ENCODE measurements at places on chromosomes 4 and X. TPM values are rescaled to one million over a fixed set of nuclear protein-coding genes. Genes with fewer than 3 reads are reported as not detected.

GCNA gene
- total RNA-seq: 1.9 TPM

GPAT3 gene
- 9.3 TPM for total RNA-seq

IL2RG gene
- total RNA-seq: 0.16 TPM

SOWAHB gene
- total RNA-seq: not detected

MND1 gene
- 6.5 TPM for total RNA-seq

PHF8 gene
- 32.9 TPM for total RNA-seq

CRLF2 gene
- 0.13 TPM for total RNA-seq

TCEAL5 gene
- not detected for total RNA-seq

PGAM4 gene
- total RNA-seq: not detected

BGN gene
- 4.4 TPM for total RNA-seq

PPEF2 gene
- total RNA-seq: not detected

RPL9 gene
- 734 TPM for total RNA-seq

OTC gene
- 0.69 TPM for total RNA-seq

RIPPLY1 gene
- total RNA-seq: not detected

FGF16 gene
- total RNA-seq: 2.8 TPM

HPGD gene
- total RNA-seq: not detected

MAB21L2 gene
- total RNA-seq: not detected

CD40LG gene
- total RNA-seq: not detected

TBC1D8B gene
- 2.4 TPM for total RNA-seq

ZFYVE28 gene
- total RNA-seq: 8.7 TPM

ZNF630 gene
- total RNA-seq: 0.65 TPM

PARM1 gene
- total RNA-seq: under 0.01 TPM

LANCL3 gene
- total RNA-seq: 0.16 TPM

ABCG2 gene
- total RNA-seq: 2.6 TPM

SMIM10L2A gene
- total RNA-seq: 0.50 TPM

MXD4 gene
- total RNA-seq: 79.3 TPM

RRH gene
- total RNA-seq: not detected

BEX3 gene
- 284 TPM for total RNA-seq

UGT2A1 gene
- not detected for total RNA-seq

RNF175 gene
- total RNA-seq: 0.06 TPM

HUWE1 gene
- 57.1 TPM for total RNA-seq

FAM241A gene
- total RNA-seq: 13.6 TPM

NLGN4X gene
- total RNA-seq: under 0.01 TPM

USP38 gene
- 28.7 TPM for total RNA-seq

BTC gene
- total RNA-seq: 0.06 TPM

REPS2 gene
- total RNA-seq: 1.1 TPM

EPGN gene
- total RNA-seq: not detected

EGF gene
- total RNA-seq: not detected

MEPE gene
- not detected for total RNA-seq

PCDH11X gene
- not detected for total RNA-seq

SYNPO2 gene
- 0.44 TPM for total RNA-seq

FOXR2 gene
- not detected for total RNA-seq

KCNE5 gene
- total RNA-seq: under 0.01 TPM

NAAA gene
- 18.0 TPM for total RNA-seq

RBM47 gene
- not detected for total RNA-seq

DRD5 gene
- total RNA-seq: not detected

PPP1R3F gene
- total RNA-seq: 4.2 TPM

FRMD7 gene
- total RNA-seq: under 0.01 TPM

PPP1R2C gene
- total RNA-seq: not detected

FAT4 gene
- total RNA-seq: 31.2 TPM

CLNK gene
- total RNA-seq: not detected

SPANXN3 gene
- not detected for total RNA-seq

GAGE12J gene
- total RNA-seq: not detected

TMPRSS11B gene
- total RNA-seq: not detected

RHOH gene
- total RNA-seq: not detected

FRG2 gene
- total RNA-seq: under 0.01 TPM

TRPC5OS gene
- total RNA-seq: not detected

CHRNA9 gene
- total RNA-seq: not detected
